ENCODE measurements at places on chromosomes 13 and 19. TPM values are rescaled to one million over a fixed set of nuclear protein-coding genes. Genes with fewer than 3 reads are reported as not detected.

Gene USP12
- 20.8 TPM for total RNA-seq

Gene TSHZ3
- total RNA-seq = 4.3 TPM

Gene TBXA2R
- 9.3 TPM for total RNA-seq

Gene ANGPTL8
- total RNA-seq = not detected

Gene RBM26
- 19.3 TPM for total RNA-seq
